ENCODE measurements at places on chromosomes 13 and 19.

DNA sequence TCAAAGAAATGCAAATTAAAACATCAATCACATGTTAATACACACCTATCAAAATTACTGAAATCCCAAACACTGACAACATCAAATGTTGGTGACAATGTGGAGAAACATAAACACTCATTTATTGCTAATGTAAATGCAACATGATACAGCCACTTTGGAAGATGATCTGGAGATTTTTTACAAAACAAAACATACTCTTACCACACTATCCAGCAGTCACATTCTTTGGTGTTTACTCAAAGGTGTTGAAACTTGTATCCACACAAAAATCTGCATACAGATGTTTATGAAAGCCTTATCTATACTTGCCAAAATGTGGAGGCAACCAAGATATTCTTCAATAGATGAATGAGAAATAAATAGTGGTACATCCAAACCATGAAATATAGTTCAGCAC, 1219.5 kb upstream of the PCDH20 start:
- no peak for DNase-seq

- no peak for DNase-seq
These were observed 32.8 kb upstream of the LRCH1 start for GRCh38 chr13:46520166-46520565.

- DNase-seq, result no peak
These were observed 19.1 kb upstream of the TEX101 start for GRCh38 chr19:43395561-43395960.

DNA sequence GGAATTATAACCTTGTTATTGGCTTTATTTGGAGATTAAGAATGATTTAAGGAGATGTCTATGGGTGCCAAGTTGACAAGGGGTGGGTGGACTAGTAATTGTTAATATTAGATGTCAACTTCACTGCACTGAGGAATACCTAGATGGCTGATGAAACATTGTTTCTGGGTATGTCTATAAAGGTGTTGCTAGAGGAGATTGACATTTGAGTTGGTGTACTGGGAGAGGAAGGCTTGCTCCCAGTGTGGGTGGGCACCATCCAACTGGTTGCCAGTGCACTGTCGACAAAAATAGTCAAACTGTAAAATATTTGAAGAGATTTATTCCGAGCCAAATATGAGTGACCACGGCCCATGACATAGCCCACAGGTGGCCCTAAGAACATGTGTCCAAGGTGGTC, 378.8 kb downstream of the NDFIP2 start:
- no peak for DNase-seq

GRCh38 chr19:57052081-57052480, 67.7 kb upstream of the USP29 start:
- DNase-seq, result no peak
